Ecto neural progenitor cell (in vitro differentiated cells): ENCODE measurements at places on chromosomes 5 and 9.

GRCh38 chr5:60843386-60843935 is 608 bp downstream of the ELOVL7 start:
- DNase-seq, result peak; percentile 62

DNA sequence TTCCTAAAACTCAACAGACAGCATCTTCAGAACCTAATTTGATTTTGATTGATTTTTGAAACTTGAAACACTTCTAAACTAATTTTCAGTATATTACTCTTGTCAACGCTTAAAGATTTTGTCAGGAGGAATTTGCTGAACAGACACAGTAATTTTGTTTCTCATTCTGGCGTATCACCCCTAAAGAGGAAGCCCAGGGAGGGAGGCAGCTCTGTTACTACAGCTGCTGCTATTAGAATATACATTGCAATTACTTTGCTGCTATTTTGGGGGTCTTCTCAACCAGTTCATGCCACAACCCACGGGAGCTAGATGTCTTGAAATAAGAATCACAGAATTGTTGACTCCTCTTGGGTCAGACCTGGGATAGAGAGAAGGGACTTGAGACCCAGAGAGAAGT is 122.6 kb downstream of the TLR4 start:
- no peak for DNase-seq

- DNase-seq, result peak; percentile 75
Observed at GRCh38 chr5:107661038-107661649, 9.6 kb downstream of the EFNA5 start.

DNA sequence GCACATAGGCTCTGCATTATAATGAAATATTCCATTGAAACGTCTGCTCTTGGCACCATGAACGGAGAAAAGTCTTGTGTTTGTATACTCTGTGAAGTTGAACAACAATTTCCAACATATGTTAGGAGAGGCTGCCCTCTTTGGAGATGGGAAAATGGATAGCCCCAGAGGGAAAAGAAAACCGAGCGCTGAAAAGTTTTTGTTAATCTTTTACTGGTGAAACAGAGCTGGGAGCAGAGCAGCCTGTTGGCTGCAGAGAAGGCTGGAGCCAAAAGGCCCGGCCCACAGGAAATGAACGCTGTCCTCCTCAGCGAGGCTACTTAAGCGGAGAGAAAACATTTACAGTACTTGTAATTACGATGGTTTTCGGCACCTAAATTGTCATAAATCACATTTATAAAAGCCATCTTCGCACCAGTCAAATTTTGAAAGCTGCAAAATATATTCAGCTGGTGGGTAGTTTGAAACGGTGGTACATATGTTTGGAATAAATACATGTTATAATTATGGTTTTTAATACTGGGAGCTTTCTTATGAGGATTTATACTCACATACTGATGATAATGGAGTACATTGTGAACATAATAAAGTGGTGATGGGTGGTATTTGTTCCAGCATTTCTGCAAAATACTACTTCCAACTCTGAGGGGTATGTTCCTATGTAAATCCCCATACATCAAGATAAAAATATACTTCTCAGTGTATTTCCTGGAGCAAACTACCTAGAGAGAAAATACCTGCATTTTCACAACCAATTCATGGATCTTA is 129.6 kb upstream of the CNTLN start:
- DNase-seq, result no peak

- no peak for DNase-seq
Observed at GRCh38 chr5:89934069-89934468, 475.5 kb downstream of the CETN3 start.

- DNase-seq, result no peak
Observed at GRCh38 chr5:59519338-59519737, 374.2 kb downstream of the PDE4D start.

GRCh38 chr5:172544371-172545095 is 90.2 kb upstream of the SH3PXD2B start:
- DNase-seq, result no peak

DNA sequence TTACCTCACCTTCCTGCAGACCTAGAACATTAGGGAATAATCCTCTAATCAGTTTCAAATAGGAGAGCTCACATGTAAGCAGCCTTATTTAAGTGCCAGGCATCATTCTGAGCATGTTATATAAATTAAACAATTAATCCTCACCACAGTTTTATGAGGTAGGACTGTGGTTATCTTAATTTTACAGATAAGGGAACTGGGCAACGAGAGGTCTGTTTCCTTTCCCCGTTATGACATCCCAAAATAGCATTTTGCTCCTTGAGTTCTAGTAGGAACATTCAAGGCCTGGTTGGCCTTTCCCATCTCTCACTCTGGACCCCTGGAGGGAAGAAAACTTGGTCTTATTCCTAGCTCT is 19.1 kb upstream of the IFNB1 start:
- DNase-seq, result no peak

GRCh38 chr5:61286446-61287132 is 45.5 kb upstream of the ZSWIM6 start:
- no peak for DNase-seq

DNA sequence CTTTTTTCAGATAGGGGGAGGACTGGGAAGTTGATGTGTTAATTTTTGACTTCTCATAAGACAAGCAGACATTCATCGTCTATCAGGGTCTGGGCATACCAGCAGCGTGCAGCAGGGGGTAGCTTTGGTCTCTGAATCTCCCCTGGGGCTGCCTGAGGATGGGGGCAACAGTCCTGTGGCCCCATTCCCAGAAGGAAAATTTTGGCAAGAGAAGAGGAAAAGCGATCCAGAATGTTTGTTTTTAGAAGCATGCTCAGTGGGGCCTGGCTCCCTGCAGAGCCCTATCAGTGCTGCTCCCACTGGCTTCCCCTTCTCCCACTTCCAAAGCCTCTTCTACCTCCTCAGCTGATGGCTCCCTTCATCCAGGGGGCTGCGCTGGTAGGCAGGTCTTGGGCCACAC is 194.8 kb upstream of the IL12B start:
- DNase-seq, result no peak

DNA sequence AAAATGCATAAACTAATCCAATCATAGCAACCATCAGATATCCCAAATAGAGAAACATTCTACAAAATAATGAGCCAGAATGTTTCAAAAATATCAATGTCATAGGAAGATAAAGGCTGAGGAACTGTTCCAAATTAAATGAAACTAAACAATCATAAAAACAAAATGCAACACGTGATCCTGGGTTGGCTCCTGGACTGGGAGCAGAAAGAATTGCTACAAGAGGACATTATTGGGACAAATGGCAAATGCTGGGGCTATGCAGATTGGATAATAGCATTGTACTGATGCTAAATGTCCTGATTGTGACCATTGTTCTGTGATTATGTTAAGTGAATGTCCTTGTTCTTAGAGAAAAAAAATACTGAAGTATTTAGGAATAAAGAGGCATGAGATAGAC is 54.2 kb upstream of the AKNA start:
- DNase-seq, result no peak

- no peak for DNase-seq
Observed at GRCh38 chr9:82732928-82733327, 330.0 kb downstream of the RASEF start.

DNA sequence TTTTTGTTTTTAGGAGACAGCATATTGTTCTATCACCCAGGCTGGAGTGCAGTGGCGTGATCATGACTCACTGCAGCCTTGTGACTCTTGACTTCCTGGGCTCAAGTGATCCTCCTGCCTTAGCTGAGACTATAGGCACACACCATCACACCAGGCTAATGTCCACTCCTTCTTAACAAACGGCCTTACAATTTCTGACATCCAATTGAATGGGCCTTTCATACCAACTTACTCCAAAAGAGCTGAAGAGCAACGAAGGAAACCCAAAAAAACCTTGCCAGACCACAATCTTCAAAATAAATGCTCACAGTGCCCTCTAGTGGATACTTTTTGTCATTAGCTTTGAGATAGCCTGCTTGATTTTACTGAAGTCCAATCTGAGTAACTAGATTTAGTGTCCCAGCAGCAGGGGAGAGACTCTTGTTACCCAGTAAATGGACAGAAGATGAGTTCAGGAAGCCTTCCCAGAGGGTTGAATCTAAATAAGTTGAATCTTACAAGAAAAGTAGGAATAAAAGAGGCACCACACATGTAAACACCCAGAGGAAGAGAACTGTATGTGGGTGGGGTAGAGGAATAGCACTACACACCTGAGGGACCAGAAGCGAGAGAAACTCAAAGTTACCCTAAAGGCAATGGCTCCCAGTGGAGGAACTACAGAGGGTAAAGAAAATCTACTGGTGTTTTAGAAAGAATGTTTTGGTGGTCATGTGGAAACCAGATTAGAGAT is 9.3 kb downstream of the ZNF622 start:
- DNase-seq, result no peak

DNA sequence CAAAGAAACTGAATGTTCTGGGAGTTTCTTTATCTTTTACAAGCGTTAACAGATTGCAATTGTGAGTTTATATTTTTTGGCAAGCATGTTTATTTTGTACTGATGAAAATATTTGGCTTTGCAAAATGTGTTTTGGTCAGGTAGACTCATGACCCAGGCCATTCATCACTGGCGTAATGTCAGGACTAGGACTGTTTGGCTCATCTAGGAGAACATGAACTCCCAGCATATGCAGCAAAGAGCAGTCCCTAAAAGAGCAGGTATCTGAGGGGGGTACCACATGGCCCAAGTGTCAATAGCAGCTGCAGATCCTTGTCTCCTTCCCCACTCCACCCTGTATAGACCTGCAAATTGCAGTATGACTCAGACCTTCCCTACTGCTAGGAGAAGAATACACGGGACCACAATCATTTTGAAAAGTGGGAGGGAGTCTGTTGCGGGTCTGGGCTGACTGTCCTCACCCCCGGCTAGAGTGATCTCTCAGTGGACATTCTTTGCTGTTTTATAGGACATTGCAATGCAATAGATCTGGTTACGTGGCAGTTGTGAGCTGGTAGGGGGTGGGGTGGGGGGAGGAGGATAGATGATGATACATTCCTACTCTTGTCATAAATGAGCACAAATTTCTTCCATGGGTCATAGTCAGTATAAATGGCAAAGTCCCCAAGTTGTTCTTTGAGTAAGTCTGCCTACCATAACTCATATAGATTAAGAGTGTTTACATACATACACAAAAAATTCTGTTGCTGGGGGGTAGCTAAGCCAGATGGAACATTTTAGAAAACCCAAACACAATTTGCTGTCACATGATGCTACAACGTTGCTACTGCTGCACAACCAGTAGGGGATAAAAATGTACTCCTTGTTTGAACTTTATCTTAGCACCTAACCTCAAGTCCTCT is 20.8 kb upstream of the SNCAIP start:
- DNase-seq, result no peak

DNA sequence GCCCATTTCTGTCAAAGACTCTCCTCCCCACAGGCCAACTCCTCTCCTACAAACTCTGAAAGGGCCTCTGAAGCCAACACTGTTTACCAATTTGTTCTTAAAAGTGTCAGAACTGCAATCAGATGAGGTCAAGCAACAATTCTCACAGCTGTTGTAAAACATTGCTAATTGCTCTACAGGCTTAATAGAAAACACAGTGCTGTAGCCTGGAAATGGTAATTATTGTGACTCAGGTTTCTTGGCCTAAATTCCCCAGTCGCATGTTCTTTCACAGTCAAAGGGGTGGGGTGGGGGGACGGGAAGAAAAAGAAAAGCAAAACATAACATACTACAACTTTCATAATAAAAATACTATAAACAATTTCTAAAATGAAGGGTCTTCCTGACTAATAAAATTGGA is 343.2 kb downstream of the DMAC1 start:
- no peak for DNase-seq
